ENCODE measurements at places on chromosomes 11 and 22.

GRCh38 chr11:115636753-115637527, 132.7 kb upstream of the CADM1 start:
- DNase-seq = no peak

DNA sequence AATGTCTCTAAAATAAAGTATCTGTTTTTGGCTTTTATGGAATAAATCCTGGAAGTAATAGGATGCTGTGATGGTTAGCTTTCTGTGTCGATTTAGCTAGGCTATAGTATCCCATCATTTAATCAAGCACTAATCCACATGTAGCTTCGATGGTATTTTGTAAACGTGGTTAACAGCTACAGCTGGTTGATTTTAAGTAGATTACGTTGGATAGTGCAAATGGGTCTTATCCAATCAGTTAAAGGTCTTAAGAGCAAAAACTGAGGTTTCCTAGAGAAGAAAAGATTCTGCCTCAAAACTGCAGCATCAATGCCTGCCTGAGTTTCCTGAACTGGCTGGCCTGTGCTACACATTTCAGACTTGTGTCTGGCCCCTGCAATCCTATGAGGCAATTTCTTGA, 314.2 kb upstream of the SORL1-AS1 start:
- no peak for DNase-seq

DNA sequence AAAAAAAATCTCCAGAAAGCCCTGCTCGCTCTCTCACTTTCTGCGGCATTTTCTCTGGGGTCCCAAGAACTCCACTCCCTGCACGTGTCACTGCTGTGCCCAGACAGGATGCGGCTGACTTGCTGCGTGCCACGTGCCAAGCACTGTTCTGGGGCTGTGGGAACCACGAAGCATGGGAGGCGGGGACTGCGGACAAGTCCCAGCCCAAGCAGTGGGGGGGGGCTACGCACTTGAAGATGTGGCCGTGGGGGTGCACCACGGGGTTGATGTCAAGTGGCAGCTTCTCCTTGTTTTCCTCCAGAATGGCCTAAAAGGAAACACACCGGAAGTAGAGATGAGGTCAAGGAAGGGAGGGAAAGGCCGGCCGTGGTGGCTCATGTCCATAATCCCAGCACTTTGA, 10.8 kb downstream of the TTLL12 start:
- no peak for DNase-seq

- no peak for DNase-seq
Observed at GRCh38 chr11:117523680-117524079, 196.0 kb downstream of the CEP164 start.

GRCh38 chr11:76685831-76686230, 15.3 kb upstream of the LRRC32 start:
- no peak for DNase-seq

GRCh38 chr11:61072316-61073109, 29.8 kb upstream of the CD5 start:
- no peak for DNase-seq

GRCh38 chr22:30732426-30732825, 37.8 kb downstream of the OSBP2 start:
- DNase-seq = no peak

DNA sequence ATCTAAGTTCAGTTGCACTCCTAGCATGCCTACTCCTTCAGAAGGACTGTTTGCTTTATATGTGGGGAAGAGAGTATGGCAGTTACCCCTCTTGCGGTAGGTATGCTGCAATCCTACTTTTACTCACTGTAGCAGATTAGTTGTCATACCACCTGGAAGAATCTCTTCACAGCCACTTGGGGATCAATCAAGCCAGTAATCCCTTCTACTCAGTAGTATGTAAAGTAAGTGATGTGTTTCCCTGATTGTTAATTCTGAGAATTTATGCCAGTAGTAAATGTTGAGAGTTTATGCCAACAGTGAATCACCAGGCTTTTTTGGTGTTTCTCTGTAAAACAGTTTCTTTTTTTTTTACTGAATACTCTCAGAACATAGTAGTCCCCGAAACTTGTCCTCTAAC, 34.4 kb downstream of the PRMT3 start:
- DNase-seq = no peak

DNA sequence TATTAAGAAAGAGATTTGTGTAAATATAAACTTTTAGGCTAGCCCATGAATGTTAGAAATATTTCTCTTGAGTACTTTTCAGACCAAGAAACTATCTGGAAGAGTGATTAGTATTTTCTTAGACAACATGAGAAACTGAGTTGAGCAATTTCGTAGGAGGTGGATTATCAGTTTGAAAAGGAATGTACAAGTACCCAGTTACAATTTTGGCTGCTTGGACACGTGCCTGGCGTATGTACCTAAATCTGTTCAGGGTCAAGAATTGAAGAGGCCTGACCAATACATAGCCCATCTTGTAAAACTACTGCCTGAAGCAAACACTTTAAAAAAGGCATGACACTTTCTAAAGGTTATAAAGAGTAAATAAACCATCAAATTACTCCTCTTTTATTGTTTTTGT, 71.1 kb downstream of the CCDC73 start:
- no peak for DNase-seq

DNA sequence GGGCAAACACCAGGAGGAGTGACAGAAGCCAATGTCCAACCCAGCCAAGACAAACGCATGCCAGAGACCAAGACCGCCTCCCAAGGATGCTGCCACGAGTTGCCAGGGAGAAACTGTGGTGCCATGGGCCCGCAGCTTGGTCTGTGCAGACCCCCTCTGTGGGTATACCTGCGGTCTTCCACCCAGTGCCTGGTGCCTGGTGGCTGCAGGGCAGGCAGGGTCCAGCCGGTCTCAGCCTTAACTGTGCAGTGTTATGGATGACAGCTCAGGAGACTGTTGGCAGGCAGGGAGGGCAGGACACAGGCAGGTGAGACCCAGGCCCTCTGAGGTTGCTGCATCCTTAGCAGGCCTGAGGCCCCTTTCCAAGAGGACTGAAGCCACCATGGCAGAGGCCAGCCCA, 97.9 kb downstream of the MED15 start:
- no peak for DNase-seq

DNA sequence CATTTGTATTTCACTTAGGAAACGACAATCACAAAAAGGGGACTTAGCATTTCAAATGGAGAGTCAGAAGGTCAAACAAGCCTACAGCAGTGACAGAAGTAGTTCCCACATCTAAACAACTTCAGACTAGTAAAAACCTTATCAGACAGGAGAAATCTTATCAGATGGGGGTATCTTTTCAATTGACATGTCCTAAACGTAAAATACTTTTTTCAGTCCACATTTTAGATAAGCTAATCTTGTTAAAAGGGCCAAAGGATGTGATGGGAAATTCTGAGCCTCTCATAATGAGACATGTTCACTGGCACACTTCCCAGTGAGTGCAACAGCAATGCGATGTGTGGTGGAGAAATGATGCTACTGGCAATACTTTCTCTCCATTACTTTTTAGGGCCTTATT, 2.4 kb downstream of the MAPK1 start:
- DNase-seq = no peak

DNA sequence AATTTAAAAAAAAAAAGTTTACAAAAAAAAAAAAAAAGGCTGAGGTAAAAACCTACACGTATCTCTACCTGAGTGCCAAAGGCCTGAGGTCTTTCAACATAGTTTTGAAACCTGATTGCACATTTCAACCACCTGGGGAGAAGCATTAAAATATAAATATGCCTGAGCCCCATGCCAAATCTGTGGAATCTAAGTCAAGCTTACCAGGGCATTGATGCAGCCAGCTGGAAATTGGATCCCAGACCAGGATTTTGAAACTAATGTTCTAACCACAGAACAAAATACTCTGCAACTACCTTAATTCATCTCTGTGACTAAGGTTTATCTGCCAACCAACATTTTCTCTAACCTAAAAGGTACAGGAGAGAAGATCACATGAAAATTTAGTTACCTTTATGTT, 38.8 kb upstream of the CHRNA10 start:
- DNase-seq = no peak

DNA sequence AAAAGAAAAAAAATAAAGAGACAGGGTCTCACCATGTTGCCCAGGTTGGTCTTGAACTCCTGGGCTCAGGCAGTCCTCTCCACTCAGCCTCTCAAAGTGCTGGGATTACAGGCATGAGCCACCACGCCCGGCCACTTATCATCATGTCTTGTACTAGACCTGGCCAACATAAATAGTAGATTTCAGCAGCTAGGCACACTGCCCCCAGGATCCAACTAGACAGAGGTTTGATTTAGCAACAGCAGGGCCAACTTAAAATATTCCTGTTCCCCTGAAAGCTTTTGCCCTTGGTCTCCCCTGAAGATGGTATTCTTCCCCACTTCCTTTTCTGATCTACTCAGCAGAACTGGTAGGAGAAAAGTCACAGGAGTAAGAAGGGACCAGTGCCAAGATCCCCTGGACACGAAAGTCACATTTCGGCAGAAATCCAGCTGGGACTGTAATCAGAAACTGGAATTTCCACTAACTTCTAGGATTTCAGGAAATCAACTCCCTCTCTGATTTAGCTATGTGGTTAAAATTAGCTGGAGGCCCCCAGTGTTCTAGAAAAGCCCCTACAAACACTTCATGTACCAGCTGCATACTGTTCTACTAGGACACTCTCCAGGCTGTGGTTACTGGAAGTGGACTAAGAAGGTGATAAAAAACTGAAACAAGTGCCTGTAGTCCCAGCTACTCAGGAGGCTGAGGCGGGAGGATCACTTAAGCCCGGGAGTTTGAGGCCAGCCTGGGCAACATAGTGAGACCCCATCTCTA, 8.9 kb upstream of the PPP2R1B start:
- DNase-seq = no peak

GRCh38 chr11:3341298-3341697, 37.6 kb downstream of the ZNF195 start:
- DNase-seq = no peak
